A673 (cell line): ENCODE measurements at places on chromosomes 6 and 20.

GRCh38 chr20:3788685-3789155 lies 2.2 kb upstream of the CENPB start:
- no peak for DNase-seq

- no peak for DNase-seq
Observed at GRCh38 chr6:86934365-86934764, 3.0 kb upstream of the HTR1E start.

GRCh38 chr6:117521791-117522502 lies 39.5 kb downstream of the DCBLD1 start:
- DNase-seq = no peak

GRCh38 chr6:13248053-13248452 lies 80.3 kb downstream of the TBC1D7 start:
- DNase-seq = peak; percentile 35

GRCh38 chr6:31713991-31714684 lies 1.0 kb upstream of the LY6G6D start:
- DNase-seq = no peak

- no peak for DNase-seq
Observed at GRCh38 chr20:3082306-3082951, 2.1 kb downstream of the AVP start.

DNA sequence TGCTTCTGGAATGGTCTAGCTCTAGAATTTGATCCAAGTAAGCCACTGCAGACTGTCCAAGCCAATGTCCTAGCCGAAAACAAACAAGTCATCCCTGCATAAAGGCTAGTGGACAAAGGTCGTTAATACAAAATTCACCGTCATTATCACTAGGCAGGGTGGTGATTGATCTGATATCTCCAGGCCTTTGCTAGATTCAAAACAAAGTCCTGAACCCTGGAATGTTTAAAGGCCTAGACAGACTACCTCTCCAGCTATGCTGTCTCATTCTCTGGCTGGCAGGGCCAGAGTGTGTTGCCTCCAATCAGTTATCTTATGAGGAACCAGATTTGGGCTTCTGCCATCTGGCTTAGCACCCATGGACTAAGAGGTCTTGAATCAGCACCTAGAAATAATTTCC lies 38.3 kb downstream of the MAP7 start:
- DNase-seq = no peak

GRCh38 chr6:6390849-6391602 lies 70.6 kb upstream of the F13A1 start:
- no peak for DNase-seq
